Right ventricle myocardium superior (tissue), 1 donor: ENCODE measurements at places on chromosomes 13 and 19. TPM values are rescaled to one million over a fixed set of nuclear protein-coding genes. Genes with fewer than 3 reads are reported as not detected.

Gene METTL21C
- not detected for total RNA-seq

Gene ZNF329
- total RNA-seq: 6.5 TPM

GRCh38 chr13:38657191-38657590 lies 29.7 kb upstream of the FREM2 start:
- no peak for DNase-seq

DNA sequence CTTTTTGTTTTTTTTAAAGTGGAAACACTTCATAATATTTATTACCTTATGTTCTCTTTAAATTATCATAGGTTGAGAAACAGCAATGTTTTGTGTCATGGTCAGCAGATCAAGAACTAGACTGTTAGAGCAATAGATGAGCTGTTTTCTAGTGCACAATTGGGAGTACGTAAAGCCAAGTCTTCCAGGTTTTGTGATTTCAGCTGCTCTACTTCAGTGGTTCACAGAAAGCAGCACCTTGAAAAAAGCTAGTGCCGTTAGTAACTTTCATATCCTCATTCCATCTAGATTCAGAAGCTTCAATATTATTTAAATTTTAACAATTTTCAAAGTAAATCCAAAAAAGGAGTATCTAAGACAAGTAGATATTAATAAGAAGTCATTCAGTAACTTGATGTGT lies 1.9 kb downstream of the GPR18 start:
- no peak for DNase-seq

GRCh38 chr13:99215184-99215830 lies 14.7 kb downstream of the UBAC2 start:
- DNase-seq: no peak

Gene TMEM238
- total RNA-seq: 1.0 TPM

DNA sequence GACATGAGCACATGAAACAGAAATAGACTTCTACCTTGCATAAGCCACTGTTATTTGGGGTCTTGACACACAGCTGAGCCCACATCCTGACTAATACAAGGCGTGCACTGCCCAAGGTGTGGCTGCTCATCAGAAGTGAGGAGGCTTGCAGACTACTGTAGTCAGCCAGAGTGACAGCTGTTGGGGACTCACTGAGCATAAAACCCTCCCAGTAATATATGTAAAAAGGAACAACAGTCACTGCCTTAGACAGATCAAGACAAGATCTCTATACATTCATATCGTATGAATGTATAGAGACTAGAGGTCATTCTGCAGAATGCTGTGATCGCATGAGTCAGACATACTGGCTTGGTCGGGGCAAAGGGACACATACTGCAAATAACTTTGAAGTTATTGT lies 4.1 kb upstream of the C1QTNF9B start:
- DNase-seq: no peak

Gene COL4A2
- total RNA-seq: 91.2 TPM

- DNase-seq: no peak
Measured at GRCh38 chr13:92313382-92313781, 913.2 kb upstream of the GPC6 start.

Gene MEF2B
- 0.83 TPM for total RNA-seq

DNA sequence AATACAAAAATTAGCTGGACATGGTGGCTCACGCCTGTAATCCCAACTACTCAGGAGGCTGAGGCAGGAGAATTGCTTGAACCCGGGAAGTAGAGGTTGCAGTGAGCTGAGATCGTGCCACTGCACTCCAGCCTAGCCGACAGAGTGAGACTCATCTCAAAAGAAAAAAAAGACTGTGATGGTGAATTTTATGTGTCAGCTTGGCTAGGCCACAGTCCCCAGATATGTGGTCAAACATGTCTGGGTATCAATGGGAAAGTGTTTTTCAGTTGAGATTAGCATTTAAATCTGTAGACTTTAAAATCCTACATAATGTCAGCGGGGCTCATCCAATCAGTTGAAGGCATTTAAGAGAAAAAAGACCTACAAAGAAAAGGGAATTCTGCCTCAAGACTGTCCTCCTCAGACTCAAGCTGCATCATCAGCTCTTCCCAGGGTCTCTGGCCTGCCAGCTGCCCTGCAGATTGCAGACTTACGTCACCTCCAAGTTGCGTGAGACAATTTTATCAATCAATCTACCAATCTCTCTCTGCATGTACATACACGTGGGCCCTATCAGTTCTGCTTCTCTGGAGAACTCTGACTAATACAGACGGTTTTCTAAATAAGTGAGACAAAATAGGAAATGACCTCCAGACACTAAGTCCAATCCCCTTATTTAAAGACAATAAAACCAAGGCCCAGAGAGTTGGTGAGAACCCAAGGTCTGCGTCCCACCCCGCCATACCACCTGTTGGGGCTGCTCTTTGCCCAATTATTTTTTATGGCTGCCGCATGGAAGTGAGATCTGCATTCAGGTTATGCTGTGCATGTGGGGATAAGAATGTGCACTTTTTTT lies 99.2 kb downstream of the ABCC4 start:
- DNase-seq: no peak

Gene PNMA8A
- total RNA-seq: 7.3 TPM

DNA sequence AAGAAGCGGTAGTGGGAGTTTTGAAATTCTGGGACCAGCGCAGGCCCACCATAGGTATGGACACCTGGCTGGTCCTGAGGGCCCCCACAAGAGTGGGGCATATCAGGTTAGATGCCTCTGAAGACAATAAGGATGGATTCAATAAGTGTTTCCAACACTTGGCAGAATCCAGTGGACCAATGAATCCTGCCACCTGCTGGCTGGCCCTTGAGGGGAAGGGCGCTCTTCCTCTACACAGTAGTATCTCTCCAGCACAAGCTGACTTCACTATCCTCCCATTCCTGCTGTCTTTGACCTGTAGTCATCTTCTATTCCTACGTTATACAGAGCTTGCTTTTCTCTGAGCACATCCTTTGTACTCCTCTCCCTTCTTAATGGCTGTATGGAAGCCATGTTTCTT lies 199.7 kb upstream of the TSHZ3 start:
- no peak for DNase-seq

Gene ZBTB7A
- 31.4 TPM for total RNA-seq

Gene SPIB
- total RNA-seq: not detected

DNA sequence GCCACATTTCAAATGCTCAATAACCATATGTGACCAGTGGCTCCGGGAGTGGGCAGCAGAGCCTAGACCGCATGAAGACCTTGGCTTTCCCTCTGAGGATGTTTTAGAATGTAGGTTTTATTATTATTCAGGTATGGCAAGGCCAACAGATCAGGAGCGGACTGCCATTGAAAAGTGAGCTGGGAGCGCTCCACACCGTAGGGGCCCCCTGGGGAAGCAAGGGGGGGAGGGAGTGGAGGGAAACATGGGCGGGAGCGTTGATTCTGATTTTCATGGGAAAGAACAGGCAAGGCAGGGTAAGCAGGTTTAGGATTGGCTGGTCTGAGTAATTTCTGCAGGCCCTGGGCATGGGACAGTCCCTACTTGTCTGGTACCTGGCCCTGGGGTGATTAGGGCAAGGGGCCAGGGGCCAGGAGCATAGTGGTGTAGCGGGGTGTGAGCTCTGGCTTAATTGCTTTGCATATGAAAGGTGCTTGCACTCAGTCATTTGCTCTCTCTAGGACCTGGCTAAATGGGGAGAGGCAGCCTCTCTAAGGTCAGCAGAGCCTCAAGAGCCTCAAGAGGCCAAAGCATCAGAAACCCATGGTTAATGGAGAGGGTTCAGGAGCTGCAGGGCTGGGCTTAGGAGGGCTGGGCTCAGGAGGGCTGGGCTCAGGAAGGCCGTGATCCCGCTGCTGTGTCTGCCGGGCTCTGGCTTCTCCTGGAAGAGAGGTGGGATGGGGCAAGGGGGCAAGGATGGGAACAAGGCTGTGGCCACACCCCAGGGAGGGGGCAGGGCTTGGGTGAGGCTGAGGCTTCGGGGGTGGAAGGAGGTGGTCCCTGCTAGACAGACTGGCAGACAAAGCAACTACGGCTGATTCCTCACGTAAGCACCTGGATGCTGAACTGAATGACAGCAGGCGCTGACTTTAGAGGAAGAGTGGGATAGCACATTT lies 82.0 kb upstream of the WASF3 start:
- DNase-seq: no peak

DNA sequence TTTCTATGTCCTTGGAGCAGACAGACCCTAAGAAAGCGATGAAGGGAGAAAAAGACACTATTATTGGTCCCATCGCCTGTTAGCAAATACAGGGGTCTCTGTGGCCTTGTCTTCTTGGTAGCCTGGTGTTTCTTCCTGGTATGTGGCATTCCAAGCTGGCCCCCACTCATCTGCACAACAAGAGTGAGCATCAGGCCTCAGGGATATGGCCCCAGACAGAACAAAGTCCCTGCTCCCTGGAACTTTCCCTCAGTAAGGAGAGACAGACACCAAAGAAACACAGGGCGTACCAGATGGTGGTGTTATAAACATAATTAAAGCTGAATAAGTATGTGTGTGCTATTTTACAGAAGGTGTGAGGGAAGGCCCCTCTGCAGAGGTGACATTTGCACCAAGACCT lies 48.2 kb upstream of the KPNA3 start:
- no peak for DNase-seq

GRCh38 chr19:1133471-1133929 lies 29.7 kb downstream of the GPX4 start:
- DNase-seq: peak; percentile 69

Gene SBSN
- not detected for total RNA-seq
